ENCODE measurements at places on chromosomes 3 and 15.

- DNase-seq, result no peak
Observed at GRCh38 chr15:66504563-66505429, at the start of the genes RPL4 and ZWILCH. TSS of gene RPL4 (minus strand) at chr15:66504855. CDS start at chr15:66504790, 65 bp downstream. TSS of gene ZWILCH (plus strand) at chr15:66505326. CDS start at chr15:66505339, 13 bp downstream.

- DNase-seq, result no peak
Observed at GRCh38 chr3:157624801-157625200, 121.6 kb upstream of the VEPH1 start.

DNA sequence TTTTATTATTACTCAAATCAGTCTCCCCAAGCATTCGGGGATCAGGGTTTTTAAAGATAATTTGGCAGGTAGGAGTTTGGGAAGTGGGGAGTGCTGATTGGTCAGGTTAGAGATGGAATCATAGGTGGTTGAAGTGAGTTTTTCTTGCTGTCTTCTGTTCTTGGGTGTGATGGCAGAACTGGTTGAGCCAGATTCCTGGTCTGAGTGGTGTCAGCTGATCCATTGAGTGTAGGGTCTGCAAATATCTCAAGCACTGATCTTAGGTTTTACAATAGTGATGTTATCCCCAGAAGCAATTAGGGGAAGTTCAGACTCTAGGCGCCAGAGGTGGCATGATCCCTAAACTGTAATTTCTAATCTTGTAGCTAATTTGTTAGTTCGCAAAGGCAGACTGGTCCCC is 20.6 kb upstream of the TRANK1 start:
- no peak for DNase-seq

GRCh38 chr3:47259114-47259513 is 23.5 kb downstream of the KIF9 start:
- no peak for DNase-seq

GRCh38 chr3:144358191-144358590 is 386.6 kb downstream of the DIPK2A start:
- DNase-seq, result no peak
